Suppressor macrophage (primary cell): ENCODE measurements at places on chromosomes 16 and 17.

GRCh38 chr17:38541281-38541680 is 64.5 kb downstream of the SRCIN1 start:
- DNase-seq = no peak

DNA sequence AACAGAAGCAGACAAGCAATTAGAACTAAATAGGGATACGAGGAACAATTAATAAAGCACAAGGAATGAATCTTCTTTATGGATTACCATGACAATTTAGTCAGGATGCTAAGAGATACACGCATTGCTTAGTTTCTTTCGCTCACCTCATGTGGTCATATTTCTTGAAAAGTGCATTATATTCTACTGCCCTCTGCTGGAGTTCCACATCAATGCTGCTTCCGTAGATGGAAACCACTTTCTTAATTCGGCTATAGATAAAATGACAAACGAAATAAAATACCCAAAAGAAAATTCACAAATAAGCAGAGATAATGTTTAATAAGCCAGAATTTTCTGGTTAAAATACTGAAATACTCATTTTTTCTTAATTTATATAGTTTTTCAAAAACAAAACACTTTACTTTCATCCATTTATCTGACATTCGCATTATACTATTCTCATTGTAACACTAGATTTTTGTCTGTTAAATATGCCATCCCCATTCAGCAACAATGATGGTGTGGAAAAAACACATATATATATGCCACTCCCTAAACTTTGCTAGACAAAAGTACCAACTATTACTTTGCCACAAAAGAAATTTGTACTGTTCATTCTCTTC is 22.0 kb upstream of the PHLPP2 start:
- DNase-seq = peak; percentile 54

DNA sequence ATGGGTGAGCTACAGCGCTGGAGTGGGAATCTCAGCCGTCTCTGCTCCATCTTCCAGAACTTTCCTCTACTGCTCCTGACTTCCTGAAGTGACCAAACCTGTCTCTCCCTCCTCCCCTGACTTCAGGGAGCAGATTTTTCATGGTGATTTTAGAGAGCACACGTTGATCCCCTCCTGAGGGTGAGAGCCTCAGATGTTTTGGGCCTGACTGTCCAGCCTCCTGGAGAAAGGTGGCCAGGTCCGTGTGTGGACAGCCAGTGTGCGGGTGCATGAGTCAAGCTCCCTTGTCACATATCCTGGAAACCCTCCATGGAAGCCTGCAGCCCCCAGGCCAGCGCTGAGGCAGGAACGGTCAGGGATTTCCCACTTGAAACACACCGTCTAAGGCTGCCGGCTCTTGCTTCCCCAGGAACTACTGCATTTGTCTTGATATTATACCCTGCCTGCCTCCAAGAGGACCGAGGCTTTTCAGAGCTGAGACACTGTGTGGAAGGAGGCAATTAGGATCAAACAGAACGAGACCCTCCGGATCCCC is 143.1 kb downstream of the CMIP start:
- DNase-seq = no peak

GRCh38 chr16:49855280-49855821 is 561 bp downstream of the ZNF423 start:
- DNase-seq = peak; percentile 74

GRCh38 chr17:17907469-17907868 is 64.7 kb downstream of the TOM1L2 start:
- DNase-seq = no peak

- peak; percentile 97 for DNase-seq
Observed at GRCh38 chr16:73068541-73069401, 20.8 kb upstream of the ZFHX3 start.

GRCh38 chr17:27361695-27362094 is 67.8 kb downstream of the WSB1 start:
- no peak for DNase-seq

DNA sequence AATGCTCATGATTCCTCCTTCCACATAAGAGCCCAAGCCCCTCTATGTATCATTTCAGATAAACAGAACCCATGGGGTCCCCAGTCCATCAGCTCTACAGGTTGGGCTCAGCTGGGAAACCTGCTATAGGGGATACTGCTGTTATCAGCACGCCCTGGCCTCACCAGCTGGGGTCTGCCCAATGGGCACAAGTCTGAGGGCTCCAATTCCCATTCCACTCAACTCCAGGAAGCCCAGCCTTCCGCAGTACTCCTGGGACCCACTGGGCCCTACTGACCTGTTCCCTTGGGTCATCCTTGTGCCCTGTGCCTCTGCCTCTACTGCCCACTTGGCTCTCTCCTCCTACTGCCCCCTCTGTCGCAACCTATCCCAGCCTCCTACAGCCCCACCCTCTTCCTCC is 16.2 kb upstream of the XYLT2 start:
- DNase-seq = no peak

DNA sequence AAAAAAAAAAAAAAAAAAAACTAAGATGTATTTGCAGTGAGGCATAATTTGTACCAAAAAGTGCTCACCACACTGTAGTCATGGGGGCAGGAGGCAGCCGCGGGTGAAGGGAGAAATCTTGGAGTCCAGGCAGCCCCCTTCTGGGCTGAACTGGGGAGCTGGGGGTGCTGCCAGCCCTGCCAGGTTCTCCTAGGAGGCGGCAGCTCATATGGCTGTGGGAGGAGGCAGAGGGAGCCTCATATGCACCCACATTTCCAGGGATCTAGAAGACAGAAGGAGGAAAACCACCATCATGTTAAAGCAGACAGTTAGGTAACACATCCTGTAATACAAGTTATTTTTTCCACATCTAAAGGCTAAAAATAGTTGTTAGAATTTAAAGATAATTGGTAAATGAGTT is 16.3 kb downstream of the MAPT start:
- DNase-seq = no peak

DNA sequence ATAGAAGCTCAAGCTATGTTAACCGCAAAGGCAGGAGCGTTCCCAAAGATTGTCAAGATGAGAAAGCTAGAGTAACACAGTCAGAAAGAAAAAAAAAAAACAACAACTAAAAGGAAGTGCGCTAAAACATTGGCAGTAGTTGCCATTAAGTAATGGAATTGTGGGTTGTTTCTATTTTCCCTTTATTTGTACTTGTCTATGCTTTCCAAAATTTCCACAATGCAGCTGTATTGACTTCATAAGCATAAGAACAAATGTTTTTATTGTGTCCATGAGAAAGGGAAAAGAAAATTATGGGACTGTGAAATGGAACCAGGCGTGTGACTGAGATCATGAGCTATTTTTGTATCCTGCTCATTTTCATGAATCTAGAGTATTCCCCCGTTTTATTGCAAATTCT is 153.4 kb downstream of the TMEM114 start:
- DNase-seq = no peak

DNA sequence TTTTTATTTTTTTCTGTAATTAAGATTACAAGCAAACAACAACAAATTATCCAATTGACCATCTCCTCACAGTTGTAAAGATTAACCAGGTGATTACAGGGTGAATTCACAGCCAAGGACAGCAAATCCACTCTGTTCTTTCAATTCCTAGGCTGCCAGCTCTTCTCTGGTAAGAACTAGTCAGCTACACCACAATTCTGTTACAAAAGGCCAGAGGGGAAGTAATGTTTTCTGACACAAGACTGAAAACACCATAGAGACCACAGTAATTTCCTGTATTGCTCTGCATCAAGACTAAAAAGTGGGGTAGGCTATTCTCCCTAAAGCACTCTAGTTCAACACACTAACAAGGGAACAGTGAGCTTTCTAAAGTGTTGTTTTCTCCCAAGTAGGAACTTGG is 10.6 kb downstream of the CA10 start:
- DNase-seq = peak; percentile 1

DNA sequence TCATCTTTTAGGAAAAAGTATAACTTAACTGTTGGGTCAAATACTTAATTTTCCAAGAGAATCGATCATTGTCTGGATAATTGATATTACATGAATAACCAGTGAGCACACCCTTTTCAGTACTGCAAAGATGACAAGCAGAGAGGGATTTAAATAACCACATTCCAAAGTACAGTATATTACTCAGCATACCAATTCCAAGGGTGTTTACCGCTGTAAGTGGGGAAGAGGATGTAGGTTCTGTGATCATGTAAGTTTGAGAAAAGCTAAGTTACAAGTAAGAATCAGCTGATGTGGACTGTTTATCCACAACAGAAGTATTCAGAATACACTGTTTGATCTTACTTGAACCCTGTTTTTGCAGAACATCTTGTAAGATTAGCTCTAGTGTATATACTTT is 6.1 kb downstream of the GDE1 start:
- DNase-seq = no peak

- DNase-seq = no peak
Observed at GRCh38 chr16:9260666-9261065, 169.2 kb downstream of the HAPSTR1 start.

- no peak for DNase-seq
Observed at GRCh38 chr17:8312726-8313600, 2.9 kb downstream of the ARHGEF15 start.
